ENCODE measurements at places on chromosomes 11 and 22.

DNA sequence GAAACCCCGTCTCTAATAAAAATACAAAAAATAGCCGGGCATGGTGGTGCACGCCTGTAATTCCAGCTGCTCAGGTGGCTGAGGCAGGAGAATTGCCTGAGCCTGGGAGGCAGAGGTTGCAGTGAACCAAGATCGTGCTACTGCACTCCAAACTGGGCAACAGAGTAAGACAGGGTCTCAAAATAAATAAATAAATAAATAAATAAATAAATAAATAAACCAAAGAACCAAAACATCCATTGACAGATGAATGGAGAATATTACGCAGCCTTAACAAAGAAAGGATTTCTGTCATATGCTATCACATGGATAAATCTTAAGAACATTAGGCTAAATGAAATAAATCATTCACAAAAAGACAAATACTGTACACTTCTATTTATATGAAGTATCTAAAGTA, 11.1 kb upstream of the CSTF3 start:
- no peak for DNase-seq

- DNase-seq, result no peak
Observed at GRCh38 chr11:61112575-61112974, 10.3 kb downstream of the CD5 start.

DNA sequence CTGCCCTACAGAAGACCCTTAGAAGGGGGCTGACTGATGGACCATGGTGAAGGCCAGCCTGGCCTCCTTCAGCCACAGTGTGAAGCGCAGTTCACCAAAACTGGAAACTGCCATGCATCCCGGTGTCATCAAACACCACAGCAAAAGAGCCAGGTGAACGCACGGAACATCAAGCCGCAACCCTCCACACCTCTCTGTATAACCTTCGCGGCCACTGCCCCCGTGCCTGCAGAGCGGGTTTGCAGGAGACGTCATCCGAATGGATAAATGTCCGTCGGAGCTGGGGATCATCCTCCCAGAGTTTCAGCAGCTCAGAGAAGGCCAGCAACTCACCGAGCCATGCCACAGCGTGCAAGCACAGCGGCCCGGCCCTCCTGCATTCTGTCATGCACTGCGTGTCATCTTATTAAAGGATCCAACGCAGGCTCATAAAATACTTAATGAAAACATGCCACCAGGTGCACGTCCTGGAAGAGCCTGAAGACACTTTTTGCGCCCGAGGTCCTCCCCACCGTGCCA, 309.9 kb downstream of the BRD1 start:
- no peak for DNase-seq

- no peak for DNase-seq
Observed at GRCh38 chr11:68584097-68584496, 100.2 kb upstream of the GAL start.

GRCh38 chr11:61357233-61357893, 4.3 kb downstream of the CYB561A3 start:
- DNase-seq, result no peak

- no peak for DNase-seq
Observed at GRCh38 chr22:44261861-44262595, 50.7 kb downstream of the SHISAL1 start.

- no peak for DNase-seq
Observed at GRCh38 chr11:12287009-12287373, 90.4 kb upstream of the PARVA start.

DNA sequence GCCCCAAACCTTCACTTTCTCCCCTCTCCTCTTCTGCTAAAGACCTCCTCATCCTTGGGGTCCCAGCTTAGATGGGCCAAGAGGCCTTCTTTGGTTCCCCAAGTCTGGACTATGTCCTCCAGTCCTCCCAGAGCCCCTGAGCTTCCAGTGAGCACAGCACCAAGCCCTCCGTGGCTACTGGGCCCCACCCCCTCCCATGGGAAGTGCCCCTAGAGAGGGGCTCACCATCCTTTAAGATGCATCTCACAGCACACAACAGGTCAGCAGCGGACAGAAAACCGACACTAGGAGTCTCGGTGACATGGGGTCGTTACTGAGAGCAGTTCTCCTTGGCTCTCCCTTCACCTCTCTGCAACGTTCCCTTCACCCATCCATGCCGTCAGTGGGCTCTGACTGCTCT, 2.7 kb downstream of the LRRC32 start:
- no peak for DNase-seq

DNA sequence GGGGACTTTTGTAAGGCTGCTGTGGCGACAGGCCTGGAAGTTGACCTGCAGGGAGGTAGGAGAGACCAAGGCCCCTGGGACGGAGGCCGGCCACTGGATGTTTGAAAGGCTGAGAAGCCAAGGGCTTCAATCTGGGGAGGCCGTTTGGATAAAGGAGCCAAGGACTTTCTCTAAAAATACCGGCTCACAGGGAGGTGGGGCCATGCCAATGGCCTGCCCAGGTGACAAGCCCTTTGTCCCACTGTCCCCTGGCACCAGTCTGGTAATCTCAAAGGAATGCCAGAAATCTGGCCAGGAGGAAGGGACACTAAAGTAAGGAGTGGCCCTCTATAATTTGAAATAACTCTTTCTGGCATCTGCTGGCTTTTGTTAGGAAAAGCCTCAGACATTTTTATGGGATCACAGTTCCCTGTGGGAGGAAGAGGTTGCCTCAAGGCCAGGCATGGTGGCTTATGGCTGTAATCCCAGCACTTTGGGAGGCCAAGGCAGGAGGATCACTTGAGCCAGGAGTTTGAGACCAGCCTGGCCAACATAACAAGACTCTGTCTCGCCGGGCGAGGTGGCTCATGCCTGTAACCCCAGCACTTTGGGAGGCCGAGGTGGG, 1.9 kb upstream of the CHKA start:
- no peak for DNase-seq

- DNase-seq, result no peak
Observed at GRCh38 chr11:73869332-73869949, 7.2 kb downstream of the COA4 start.

- DNase-seq, result no peak
Observed at GRCh38 chr22:47445212-47445611, 682.8 kb downstream of the TBC1D22A start.

DNA sequence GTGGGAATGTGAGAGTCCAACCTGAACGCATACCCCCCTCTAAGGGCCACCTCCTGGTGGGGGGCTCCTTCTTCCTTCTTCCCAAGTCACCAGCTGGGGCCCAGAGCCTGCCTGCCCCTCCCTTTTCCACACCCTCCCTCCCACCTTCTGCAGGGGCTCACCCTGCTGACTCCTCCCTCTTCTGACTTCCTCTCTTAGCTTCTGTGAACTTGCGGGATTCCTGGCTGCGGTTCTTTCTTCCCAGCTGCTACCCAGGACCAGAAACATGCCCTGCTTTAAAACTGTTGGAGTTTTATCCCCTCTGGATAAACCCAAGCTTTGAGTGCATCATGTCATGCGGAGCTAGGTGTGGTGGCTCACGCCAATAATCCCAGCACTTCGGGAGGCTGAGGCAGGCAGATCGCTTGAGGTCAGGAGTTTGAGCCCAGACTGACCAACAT, 10.2 kb downstream of the LRRC74B start:
- DNase-seq, result no peak

- DNase-seq, result no peak
Observed at GRCh38 chr11:15145615-15146014, 30.9 kb downstream of the INSC start.

DNA sequence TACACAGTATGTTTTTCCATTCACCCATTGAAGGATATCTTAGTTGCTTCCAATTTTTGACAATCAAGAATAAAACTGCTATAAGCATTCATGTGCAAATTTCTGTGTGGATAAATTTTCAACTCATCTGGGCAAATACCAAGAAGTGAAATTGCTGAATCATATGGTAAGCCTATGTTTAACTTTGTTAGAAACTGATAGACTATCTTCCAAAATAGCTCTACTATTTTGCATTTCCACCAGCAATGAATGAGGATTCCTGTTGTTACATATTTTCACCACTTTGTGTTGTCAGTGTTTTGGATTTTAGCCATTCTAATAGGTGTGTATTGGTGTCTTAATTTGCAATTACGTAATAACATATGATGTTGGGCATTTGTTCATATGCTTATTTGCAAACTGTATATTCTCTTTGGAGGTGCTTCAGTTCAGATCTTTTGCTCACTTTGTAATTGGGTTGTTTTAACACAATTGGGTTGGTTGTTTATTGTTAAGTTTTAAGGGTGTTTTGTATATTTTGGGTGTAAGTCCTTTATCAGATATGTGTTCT, 49.2 kb upstream of the FAM181B start:
- DNase-seq, result no peak

DNA sequence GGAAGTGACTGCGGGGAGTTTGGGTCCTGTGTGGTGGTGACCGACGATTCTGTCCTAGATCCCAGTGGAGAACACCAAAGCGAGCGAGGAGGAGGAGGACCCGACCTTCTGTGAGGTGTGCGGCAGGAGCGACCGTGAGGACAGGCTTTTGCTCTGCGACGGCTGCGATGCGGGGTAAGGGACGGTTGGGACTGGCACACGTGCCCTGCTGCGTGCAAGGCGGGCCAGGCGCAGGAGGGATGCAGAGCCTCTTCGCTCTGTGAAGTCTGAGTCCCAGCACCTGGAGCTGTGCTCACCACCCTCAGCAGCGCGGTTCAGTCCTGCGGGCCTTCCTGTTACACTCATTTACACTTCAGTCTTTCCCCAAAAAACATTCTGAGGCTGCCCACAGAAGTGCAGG, 16.2 kb downstream of the PHRF1 start:
- DNase-seq, result no peak

Data from hippocampal formation (tissue), 2 donors.